ENCODE measurements at places on chromosomes 16 and 17.

DNA sequence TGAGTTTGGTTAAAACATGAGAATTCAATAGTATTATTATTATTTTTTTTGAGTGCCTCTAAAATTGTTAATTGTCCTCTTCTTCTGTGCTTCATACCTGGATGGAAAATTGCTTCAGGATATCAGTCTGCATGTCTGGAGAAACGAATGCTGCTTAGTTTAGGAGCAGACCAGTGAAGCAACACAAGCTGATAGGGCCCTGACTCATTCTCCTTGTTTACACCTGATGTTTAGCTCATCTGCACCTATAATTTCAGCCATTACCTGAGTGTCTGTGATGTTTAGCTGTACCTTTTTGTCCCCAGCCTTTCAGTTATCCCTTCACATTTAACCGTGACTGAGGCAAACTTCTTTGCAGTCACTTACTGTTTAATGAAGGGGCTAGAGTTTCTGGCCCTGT is 14.8 kb downstream of the SNTB2 start:
- no peak for DNase-seq

GRCh38 chr17:51608251-51608933 is 348.0 kb downstream of the UTP18 start:
- no peak for DNase-seq

DNA sequence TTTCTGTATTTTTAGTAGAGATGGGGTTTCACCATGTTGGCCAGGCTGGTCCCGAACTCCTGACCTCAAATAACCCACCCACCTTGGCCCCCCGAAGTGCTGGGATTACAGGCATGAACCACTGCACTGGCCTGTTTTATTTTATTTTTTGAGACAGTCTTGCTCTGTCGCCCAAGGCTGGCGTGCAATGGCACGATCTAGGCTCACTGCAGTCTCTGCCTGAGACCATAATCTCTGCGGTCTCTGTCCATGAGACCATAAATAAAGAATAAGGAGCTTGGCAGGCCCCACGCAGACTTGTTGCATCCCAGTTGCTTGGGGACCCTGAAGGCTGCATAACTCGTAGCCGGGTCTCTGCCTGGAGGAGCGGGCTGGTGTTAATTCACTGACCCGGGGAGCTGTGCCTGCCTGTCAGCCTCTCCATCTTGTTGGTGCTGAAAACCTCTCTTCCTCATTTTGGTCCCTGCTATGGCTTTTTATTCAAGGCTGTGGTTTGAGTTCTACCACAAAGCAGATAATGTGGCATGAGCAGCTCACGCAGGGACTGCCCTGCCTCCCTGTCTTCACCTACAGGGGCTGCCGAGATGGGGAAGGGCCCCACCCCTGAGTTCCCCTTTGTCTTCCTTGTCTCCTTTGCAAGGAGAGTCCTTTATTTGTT is 82.1 kb downstream of the MSI2 start:
- no peak for DNase-seq

DNA sequence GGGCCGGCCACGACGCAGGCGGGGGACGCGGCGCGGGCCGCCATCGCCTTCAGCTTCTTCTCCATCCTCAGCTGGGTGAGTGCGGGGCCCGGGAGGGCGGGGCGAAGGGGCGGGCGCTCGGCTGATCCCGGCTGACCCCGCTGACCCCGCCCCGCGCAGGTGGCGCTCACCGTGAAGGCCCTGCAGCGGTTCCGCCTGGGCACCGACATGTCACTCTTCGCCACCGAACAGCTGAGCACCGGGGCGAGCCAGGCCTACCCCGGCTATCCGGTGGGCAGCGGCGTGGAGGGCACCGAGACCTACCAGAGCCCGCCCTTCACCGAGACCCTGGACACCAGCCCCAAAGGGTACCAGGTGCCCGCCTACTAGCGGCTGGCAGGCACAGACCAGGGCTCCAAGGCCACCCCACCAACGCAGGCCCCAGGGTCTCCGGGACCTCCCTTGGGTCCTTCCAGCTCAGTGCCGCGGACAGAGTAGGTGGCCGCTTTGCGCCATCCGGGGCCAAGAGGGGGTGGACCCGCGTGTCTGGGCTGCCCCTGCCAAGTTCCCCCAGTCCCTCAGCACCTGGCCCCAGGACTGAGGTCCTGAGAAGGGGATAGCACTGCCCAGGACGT is 3.0 kb downstream of the SYNGR3 start:
- no peak for DNase-seq

DNA sequence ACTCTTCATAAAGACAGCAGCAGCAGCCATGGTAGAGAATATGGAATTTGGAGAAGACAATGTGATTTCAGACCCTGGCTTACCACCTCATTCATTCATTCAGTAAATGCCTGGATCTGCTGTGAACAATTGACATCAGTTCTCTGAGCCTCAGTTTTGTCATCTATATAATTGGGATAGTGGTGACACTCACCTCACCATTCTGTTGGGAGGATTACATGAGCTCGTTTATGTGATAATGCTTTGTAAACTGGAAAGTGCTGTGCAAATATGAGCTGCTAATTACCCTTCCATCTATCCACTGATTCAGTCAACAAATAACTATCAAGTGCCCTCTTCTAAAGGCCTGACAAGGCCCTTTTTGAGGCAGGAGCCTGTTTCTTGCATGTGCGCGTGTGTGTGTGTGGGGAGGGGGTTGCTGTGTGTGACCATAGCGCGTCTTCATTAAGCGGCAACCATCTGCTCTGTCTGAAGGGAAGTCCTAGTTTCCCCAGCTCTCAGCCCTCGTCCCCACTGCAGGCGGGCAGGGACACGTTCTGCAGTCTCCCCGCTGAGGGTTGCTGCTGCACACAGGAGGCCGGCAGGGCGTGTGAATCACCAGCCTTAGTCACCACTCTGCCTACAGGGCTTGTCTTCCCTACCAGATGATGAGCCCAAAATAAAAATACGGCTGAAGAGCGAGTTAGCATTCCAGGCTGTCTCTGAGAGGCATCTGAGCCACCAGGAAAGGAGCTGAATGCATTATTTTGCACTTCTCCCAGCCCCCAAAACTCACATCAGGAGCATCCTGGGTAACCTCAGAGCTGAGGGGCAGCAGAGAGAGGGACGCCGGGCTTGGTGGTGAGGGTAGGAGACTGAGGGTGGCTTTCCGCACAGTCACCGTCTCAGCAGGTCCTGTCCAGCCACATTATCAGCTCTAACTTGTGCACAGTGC is 19.9 kb downstream of the ARL4D start:
- DNase-seq, result peak; percentile 92

DNA sequence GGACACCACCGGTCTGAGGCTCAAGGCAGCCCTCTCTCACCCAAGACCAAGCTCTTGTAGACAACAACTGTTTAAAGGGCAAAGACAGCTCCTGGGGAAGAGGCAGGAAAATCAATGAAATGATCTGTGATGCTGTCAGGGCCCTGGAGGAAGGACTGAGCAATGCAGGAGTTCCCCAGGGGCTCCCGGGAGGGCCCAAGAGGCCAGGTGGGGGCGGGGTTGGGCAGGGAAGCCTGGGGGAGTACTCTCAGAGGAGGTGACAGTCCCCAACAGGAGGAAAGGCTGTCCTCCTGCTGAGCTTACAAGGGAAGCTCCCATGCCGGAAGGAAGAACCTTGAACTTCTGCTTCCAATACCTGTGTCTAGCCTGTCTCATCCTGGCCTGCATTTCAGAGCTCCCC is 8.3 kb upstream of the NOS2 start:
- no peak for DNase-seq

GRCh38 chr17:73956595-73957465 is 246.6 kb upstream of the RPL38 start:
- no peak for DNase-seq

DNA sequence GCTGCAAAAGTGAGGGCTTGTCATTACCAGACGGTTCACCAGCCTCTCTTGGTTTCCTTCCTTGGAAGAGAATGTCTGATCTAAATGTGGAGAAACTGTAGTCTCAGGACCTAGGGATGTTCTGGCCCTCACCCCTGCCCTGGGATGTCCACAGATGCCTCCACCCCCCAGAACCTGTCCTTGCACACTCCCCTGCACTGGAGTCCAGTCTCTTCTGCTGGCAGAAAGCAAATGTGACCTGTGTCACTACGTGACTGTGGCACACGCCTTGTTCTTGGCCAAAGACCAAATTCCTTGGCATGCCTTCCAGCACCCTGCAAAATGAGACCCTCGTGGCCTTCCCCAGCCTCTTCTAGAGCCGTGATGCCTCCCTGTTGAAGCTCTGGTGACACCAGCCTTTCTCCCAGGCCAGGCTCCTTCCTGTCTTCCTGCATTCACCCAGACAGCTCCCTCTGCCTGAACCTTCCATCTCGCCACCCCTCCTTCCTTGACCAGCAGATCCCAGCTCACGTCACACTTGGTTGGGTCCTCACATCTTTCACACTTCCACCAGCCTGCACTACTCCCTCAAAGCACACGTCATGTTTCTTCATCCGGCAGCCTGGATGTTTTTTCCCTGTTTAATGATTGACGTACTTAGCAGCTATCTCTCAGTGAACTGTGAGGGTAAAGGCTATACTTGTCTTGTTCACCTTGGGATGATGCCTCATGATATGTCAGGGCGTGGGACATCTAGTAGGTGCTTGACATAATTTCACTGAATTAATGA is 4.3 kb downstream of the ZNF768 start:
- DNase-seq, result no peak

Measured in sigmoid colon (tissue), 7 donors.